ENCODE measurements at places on chromosomes 7 and 10. TPM values are rescaled to one million over a fixed set of nuclear protein-coding genes. Genes with fewer than 3 reads are reported as not detected.

Gene CDC14C
- total RNA-seq, result not detected

GRCh38 chr10:133129859-133130495 lies 30.0 kb upstream of the KNDC1 start:
- peak; percentile 26 for DNase-seq
- no peaks in the 10 kb centered on the region for H3K36me3 ChIP-seq
- peaks cover 14% of the 10 kb centered on the region for H3K27me3 ChIP-seq

Gene CABCOCO1
- total RNA-seq, result 3.5 TPM

Gene NACAD
- 2.5 TPM for total RNA-seq

Gene SOSTDC1
- total RNA-seq, result 8.7 TPM
